ENCODE measurements at places on chromosomes 4 and X.

GRCh38 chr4:30755346-30755745, 35.2 kb downstream of the PCDH7 start:
- no peak for DNase-seq

- no peak for DNase-seq
Measured at GRCh38 chr4:56464581-56464980, 2.8 kb upstream of the SRP72 start.

GRCh38 chrX:12325171-12325570, 186.9 kb downstream of the FRMPD4 start:
- DNase-seq: no peak

GRCh38 chr4:180009316-180009715, 2233.9 kb upstream of the TENM3 start:
- no peak for DNase-seq

DNA sequence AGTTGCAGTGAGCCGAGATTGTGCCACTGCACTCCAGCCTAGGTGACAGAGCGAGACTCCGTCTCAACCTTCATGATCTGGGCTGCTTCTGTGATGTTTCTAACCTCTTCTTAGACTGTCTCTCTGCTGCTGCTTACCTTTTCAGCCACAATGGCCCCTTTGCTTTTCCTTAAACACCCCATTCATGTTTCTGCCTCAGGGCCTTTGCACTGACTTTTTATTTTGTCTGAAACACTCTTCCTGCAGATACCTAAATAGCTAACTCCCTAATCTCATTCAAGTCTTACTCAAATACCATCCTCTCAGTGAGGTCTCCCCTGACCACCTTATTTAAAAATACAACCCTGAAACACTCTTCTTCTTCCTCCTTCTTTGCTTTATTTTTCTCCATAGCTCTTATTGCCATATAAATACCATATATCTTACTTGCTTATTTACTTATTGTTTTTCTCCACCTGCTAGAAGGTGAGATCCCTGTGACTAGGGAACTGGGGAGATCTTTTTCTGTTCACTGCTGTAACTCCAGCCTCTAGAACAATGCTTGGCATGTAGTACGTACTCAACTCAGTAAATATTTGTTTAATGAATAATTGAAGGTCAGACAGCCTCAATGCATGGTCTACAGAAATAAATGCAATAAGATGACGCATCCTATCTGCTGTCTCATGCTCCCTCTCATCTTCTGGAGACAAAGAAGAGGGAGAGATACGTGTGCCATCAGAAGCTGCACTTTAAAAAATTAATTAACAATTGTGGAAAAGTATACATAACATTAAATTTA, 43.8 kb upstream of the SETD7 start:
- DNase-seq: no peak

DNA sequence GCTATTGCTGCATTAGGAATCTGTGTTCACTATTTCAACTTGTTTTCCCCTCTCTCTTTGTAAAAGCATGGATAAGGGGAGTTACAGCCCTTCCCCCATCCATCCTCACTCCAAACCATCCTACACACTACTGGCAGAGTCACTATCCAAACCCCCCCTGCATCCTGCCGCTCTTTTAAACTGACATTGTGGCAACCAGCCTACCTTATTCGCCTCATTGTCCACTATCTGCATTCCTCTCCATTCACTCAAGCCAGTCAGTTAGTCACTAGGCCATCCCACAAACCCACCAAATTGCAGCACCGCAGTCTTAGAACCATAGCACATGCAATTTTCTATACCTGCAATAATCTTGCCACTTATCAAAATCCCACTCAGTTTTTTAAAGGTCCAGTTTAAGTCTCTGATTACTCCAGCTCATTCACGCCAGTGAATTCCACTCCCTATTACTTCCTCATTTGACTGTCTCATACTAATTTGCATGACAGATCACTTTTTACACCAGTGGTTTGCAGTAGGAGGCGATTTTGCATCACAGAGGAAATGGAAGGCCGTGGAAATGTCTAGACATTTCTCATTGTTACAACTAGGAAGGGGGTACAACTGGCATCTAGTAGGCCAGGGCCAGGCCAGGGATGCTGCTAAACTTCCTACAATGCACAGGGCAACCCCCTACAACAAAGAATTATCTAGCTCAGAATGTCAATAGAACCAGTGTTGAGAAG, 181.8 kb downstream of the HS6ST2 start:
- no peak for DNase-seq

GRCh38 chr4:2047781-2048581, 11.1 kb upstream of the NAT8L start:
- DNase-seq: no peak

- DNase-seq: no peak
Measured at GRCh38 chrX:134734466-134734952, 76.2 kb upstream of the PLAC1 start.

- DNase-seq: no peak
Measured at GRCh38 chr4:153159016-153159415, 45.2 kb upstream of the TRIM2 start.

DNA sequence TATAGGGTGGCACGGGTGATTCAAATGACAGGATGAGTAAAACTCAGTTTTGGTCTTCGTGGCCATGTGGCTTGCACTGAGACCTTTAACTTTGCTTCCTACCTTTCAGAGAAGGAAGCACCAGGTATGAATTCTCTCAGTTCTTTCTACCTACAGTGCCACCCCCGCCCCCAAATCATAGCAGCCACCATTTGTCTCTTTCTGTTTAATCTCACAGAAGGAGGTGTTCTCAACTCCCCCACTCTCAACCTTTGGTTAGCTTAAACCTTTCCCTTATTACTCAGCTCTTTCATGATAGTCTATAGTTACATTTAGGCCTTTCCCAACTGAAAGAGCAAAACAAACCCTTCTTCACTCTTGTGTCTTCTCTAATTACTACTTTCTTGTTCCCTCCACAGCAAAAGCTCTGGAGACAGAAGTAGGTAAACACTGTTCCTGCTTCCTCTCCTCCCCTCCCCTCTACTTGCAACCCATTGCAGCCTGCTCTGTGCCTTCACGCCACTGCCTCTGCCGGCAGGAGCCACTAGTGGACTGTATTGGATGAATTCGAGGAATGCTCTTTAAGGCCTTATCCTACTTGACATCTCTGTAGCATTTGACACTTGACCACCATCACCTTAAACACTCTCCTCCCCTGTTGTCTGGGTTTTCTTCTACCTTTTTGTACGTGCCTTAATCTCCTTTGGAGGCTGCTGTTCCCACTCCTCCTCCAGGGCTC, 123.7 kb downstream of the AFF1 start:
- no peak for DNase-seq

DNA sequence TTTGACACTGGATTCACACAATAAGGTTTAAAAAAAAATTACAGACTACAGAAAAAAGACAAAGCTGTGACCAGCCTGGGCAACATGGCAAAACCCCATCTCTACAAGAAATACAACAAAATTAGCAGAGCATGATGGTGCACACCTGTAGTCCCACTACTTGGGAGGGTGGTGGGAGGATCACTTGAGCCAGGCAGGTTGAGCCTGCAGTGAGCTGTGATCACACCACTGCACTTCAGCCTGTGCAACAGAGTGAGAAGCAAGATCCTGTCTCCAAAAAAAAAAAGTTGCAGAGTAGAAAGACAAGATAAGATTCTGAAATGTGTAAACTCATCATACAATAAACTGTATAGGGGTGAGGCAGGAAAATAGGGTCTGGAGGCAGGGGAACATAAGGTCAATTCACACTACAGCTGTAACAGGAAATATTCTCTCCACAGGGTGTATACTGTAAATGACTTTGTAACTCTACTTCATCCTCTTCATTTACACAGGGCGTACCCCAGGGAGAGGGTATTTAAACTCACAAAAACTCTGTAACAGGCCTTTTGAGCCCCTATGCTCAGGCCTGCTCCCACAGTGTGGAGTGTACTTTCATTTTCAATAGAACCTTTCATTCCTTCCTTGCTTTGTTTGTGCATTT, 112.6 kb upstream of the MAPK10 start:
- DNase-seq: no peak

- no peak for DNase-seq
Measured at GRCh38 chr4:52846502-52846901, 15.6 kb upstream of the RASL11B start.

- no peak for DNase-seq
Measured at GRCh38 chr4:96952610-96953009, 1112.7 kb downstream of the PDHA2 start.

- DNase-seq: no peak
Measured at GRCh38 chr4:95156452-95156765, 392.4 kb downstream of the UNC5C start.

- DNase-seq: no peak
Measured at GRCh38 chr4:132683957-132684356, 465.1 kb upstream of the PCDH10 start.

DNA sequence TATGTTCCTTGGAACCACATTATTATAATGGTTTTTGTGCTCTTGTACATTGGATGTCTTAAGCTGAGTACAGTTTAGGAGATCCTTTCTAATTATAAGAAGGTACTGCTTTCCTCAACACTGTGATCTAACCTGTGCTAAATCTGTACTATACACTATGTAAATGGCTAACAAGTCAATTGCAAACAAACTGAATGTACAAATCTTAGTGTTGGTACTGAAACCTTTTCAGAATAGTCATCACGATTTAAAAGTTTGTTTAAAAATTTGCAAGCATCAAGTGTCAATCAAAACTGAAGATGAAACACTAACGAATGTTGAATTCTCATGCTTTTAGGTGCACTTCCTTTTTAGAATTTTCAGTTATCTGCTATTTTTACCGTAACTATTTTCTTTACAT, 2090.4 kb upstream of the TENM3 start:
- DNase-seq: no peak

DNA sequence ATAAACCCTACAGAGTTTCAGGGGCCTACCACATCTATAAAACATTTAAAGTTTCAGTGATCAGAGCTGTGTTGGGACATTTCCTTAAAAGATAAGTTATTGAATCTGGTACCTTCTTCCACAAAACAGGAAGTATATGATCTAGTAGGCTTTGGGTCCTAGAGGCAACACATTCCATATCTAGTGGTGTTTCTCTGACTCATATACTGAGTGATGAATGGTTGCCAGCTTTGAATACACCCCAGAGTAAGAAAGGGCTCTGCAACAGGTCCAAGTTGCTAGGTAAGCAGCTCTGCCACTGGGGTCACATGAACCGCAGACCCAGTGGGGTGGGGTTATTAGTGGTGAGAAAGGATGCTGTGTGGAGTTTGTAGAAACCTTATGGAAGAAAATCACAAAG, 32.4 kb upstream of the BLTP1 start:
- no peak for DNase-seq

DNA sequence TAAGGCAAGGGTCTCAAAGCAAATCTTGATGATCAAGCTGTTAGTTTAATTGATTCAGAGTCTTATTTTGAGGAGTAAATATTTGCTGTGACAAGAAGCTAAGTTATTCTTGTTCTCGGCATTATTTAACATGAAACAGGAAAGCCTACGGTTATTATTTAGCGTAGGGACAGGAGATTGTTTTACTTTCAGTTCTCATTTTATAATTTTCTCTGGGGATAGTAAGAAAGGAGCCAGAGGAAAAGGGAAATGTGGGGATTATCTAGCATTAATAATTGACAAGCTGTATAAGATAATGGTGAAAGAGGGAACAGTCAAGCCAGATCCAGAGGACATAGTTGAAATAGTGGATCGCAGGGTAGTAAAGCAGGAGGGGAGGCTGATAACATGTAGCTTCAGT, 39.7 kb upstream of the PARM1 start:
- DNase-seq: no peak

DNA sequence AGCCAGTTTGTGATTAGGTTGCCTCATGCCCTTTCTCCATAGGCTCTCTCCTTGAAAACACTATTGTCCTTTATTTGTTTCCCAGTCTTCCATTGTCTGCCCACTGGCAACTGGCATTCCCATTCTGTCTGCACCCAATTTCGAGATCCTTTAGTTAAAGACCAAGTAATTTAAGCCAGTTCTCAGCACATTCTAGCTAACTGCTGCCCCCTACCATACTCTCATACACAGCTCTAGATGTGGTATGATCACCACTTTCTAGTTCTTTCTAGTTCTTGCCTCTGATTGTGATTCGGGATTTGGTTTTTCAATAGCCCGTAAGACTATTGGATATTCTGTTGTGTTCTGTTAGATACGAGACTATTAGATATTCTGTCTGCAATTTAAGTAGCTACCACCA, 135.8 kb upstream of the TRPC5 start:
- DNase-seq: no peak

- no peak for DNase-seq
Measured at GRCh38 chrX:55522596-55523276, 33.1 kb upstream of the USP51 start.

DNA sequence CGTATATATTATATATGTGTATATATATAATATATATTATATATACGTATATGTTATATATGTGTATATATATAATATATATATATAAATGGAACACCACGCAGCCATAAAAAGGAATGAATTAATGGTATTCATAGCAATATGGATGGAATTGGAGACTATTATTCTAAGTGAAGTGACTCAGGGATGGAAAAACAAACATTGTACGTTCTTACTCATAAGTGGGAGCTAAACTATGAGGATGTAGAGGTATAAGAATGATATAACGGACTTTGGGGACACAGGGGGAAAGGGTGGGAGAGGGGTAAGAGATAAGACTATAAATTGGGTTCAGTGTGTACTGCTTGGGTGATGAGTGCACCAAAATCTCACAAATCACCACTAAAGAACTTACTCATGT, 1388.9 kb downstream of the C4orf33 start:
- DNase-seq: no peak

- DNase-seq: no peak
Measured at GRCh38 chr4:53608242-53608641, 17.0 kb upstream of the LNX1 start.

GRCh38 chr4:18052158-18052557, 30.6 kb upstream of the LCORL start:
- DNase-seq: no peak

DNA sequence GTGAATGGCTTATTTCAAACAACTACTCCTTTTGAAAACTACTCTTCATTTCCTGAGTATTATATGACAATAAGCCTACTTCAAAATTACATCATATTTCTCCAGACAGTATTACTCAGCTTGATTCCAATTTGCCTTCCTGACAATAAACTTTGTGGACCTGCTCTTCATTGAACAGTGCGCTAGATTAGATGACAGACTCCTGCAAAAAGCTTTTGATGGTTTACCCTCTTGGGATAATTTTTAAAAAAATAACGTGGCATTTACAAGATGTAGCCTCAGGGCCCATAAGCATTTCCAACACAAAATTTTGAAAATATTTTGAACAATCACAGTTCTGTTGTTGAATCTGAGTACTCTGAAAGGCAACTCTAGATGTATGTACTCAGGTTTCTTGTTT, 25.9 kb downstream of the MGAT4D start:
- no peak for DNase-seq

GRCh38 chrX:39729981-39730661, 367.6 kb downstream of the BCOR start:
- DNase-seq: no peak

- DNase-seq: no peak
Measured at GRCh38 chr4:24730256-24731001, 64.9 kb upstream of the SOD3 start.

DNA sequence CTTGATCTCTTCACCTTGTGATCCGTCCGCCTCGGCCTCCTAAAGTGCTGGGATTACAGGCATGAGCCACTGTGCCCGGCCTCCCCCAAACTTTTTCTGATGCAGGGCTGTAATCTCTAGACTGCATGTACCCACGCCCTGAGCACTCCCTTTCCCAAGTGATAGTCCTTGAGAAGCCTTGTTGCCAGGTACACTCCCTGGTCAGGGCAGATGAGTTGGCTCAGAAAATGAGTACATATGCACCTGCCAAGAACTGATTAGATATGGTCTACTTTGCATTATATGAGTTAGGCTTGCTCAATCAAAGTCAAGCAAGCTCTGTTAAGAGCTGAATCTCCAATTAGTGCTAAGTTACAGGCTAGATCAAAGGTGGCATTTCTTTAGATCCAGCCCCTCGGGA, 20.3 kb downstream of the APOO start:
- no peak for DNase-seq

Measured in activated T-cell treated with anti-CD3 and anti-CD28 coated beads for 1 hour (primary cell).